A549 treated with GW870086 at 1 μM for 4 hours (cell line): ENCODE measurements at places on chromosomes 7 and 10. TPM values are rescaled to one million over a fixed set of nuclear protein-coding genes. Genes with fewer than 3 reads are reported as not detected.

CCL24 gene
- not detected in 5 replicates for total RNA-seq

CRPPA gene
- total RNA-seq: 0.36 to 0.85 TPM (median 0.59 TPM) in 5 replicates

MET gene
- 61.4 to 87.3 TPM (median 81.1 TPM) in 5 replicates for total RNA-seq

PKD2L1 gene
- total RNA-seq: 0.06 to 0.39 TPM (median 0.08 TPM) in 4 of 5 replicates, not detected in the other

ECD gene
- total RNA-seq: 25.4 to 30.2 TPM (median 27.6 TPM) in 5 replicates

TMEM130 gene
- total RNA-seq: 0.27 to 0.57 TPM (median 0.31 TPM) in 5 replicates

PPP2R2D gene
- 22.7 to 31.4 TPM (median 30.2 TPM) in 5 replicates for total RNA-seq

SH3PXD2A gene
- total RNA-seq: 0.82 to 1.7 TPM (median 1.5 TPM) in 5 replicates

EPO gene
- 0.09 TPM in 1 of 5 replicates, not detected in the others for total RNA-seq

LIPN gene
- total RNA-seq: not detected in 5 replicates

ACBD7 gene
- 0.85 to 1.3 TPM (median 1.1 TPM) in 5 replicates for total RNA-seq

FAM180A gene
- total RNA-seq: 0.12 TPM in 1 of 5 replicates, not detected in the others

CRTAC1 gene
- total RNA-seq: 0.74 to 2.0 TPM (median 1.3 TPM) in 5 replicates

TBX20 gene
- total RNA-seq: 1.2 to 2.7 TPM (median 2.3 TPM) in 5 replicates

INTS1 gene
- total RNA-seq: 44.1 to 57.7 TPM (median 54.2 TPM) in 5 replicates

SLC25A40 gene
- total RNA-seq: 4.5 to 7.8 TPM (median 6.6 TPM) in 5 replicates

EPHA1 gene
- total RNA-seq: 0.15 to 0.29 TPM in 2 of 5 replicates, not detected in the others

ZNF212 gene
- 10.7 to 12.2 TPM (median 10.9 TPM) in 5 replicates for total RNA-seq

PDE1C gene
- 2.5 to 3.8 TPM (median 3.3 TPM) in 5 replicates for total RNA-seq

SAP25 gene
- total RNA-seq: 0.24 to 0.64 TPM (median 0.50 TPM) in 5 replicates

PIK3AP1 gene
- 0.67 to 1.2 TPM (median 1.0 TPM) in 5 replicates for total RNA-seq

CCT6A gene
- 256 to 294 TPM (median 279 TPM) in 5 replicates for total RNA-seq

FAM53B gene
- 9.8 to 12.7 TPM (median 12.1 TPM) in 5 replicates for total RNA-seq

NKX1-2 gene
- 0.03 to 0.06 TPM in 2 of 5 replicates, not detected in the others for total RNA-seq

H2BK1 gene
- total RNA-seq: not detected in 5 replicates

GPR158 gene
- 0.05 to 0.07 TPM (median 0.06 TPM) in 4 of 5 replicates, not detected in the other for total RNA-seq

FAM25C gene
- total RNA-seq: 1.0 to 2.3 TPM (median 1.8 TPM) in 4 of 5 replicates, not detected in the other

MYL7 gene
- total RNA-seq: not detected in 5 replicates

FFAR4 gene
- total RNA-seq: 0.11 to 0.30 TPM (median 0.16 TPM) in 5 replicates

ADAM22 gene
- total RNA-seq: 0.12 to 0.43 TPM (median 0.21 TPM) in 5 replicates

RBM20 gene
- total RNA-seq: 2.6 to 3.4 TPM (median 2.7 TPM) in 5 replicates

TDRD1 gene
- not detected in 5 replicates for total RNA-seq

SVOPL gene
- total RNA-seq: not detected in 5 replicates

ENKUR gene
- total RNA-seq: 0.12 to 0.29 TPM (median 0.21 TPM) in 5 replicates

IDE gene
- total RNA-seq: 20.0 to 27.6 TPM (median 20.3 TPM) in 5 replicates

PRPF18 gene
- 18.8 to 24.8 TPM (median 20.2 TPM) in 5 replicates for total RNA-seq

AGR2 gene
- total RNA-seq: 104 to 168 TPM (median 145 TPM) in 5 replicates

GPR15LG gene
- not detected in 5 replicates for total RNA-seq

JMJD1C gene
- 14.7 to 23.4 TPM (median 22.0 TPM) in 5 replicates for total RNA-seq

PNLIP gene
- not detected in 5 replicates for total RNA-seq

EXOC4 gene
- total RNA-seq: 17.7 to 21.2 TPM (median 20.3 TPM) in 5 replicates

EGR2 gene
- 0.21 to 0.71 TPM (median 0.44 TPM) in 5 replicates for total RNA-seq

C1GALT1 gene
- 25.7 to 33.4 TPM (median 31.1 TPM) in 5 replicates for total RNA-seq

CLRN3 gene
- total RNA-seq: not detected in 5 replicates

MUC12 gene
- total RNA-seq: 14.8 to 23.2 TPM (median 20.8 TPM) in 5 replicates

WEE2 gene
- total RNA-seq: not detected in 5 replicates

ATG9B gene
- 0.31 to 1.3 TPM (median 0.58 TPM) in 5 replicates for total RNA-seq

FRMPD2 gene
- 0.06 TPM in 1 of 5 replicates, not detected in the others for total RNA-seq

SEPHS1 gene
- 57.0 to 70.5 TPM (median 66.0 TPM) in 5 replicates for total RNA-seq

LRRD1 gene
- not detected in 5 replicates for total RNA-seq

VAX1 gene
- total RNA-seq: 1.2 to 1.5 TPM (median 1.5 TPM) in 5 replicates

ZC3HAV1L gene
- total RNA-seq: 3.9 to 8.6 TPM (median 7.4 TPM) in 5 replicates

LRRC61 gene
- total RNA-seq: 0.07 to 0.20 TPM in 2 of 5 replicates, not detected in the others

TUBB8 gene
- 0.10 to 0.12 TPM in 2 of 5 replicates, not detected in the others for total RNA-seq

FAM20C gene
- 31.4 to 46.7 TPM (median 43.9 TPM) in 5 replicates for total RNA-seq

TLX1 gene
- total RNA-seq: not detected in 5 replicates

GCK gene
- total RNA-seq: not detected in 5 replicates

PNLIPRP2 gene
- total RNA-seq: 0.09 TPM in 1 of 5 replicates, not detected in the others

TMEM229A gene
- not detected in 5 replicates for total RNA-seq

BEND7 gene
- total RNA-seq: 8.1 to 11.0 TPM (median 9.3 TPM) in 5 replicates
